ENCODE measurements at places on chromosomes 11 and 22.

GRCh38 chr11:10441652-10442503 lies 13.2 kb upstream of the AMPD3 start:
- no peak for DNase-seq
- no peak overlapping the region for H3K4me3 ChIP-seq
- H3K4me1 ChIP-seq = no peaks in the 10 kb centered on the region
- H3K27ac ChIP-seq = no peak overlapping the region
- no peaks in the 10 kb centered on the region for H3K27me3 ChIP-seq

DNA sequence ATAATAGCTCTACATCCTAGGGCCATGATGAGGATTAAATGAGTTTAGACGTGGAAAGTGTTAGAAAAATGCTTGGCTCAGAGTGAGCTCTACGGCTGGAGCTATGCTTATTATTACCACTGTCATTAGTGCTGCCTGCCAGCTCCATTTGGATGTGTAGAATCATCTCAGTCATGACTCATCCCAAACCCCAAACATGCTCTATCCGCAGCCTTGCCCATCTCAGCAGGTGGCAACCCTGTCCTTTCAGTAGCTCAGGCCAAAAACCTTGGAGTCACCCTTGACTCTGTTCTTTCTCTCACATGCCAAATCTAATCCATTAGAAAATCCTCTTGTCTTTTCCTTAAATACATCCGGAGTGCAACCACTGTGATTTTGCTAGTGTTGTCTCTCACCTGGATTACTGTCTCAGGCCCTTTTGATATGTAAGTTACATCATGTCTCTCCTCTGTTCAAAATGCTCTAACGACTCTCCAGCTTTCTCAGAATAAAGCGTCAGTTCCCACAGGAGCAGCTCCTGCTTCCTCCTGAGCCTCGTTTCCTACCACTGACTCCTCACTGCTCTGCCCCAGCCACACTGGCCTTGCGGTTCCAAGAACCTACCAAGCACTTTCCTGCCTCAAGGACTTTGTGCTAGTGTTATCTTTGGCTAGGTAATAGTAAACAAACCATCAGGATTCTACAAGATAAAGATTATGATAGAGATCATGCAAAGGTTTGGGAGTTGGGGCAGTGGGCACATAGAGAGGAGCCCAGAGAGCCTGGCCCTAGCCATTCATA lies 10.5 kb upstream of the CHRM1 start:
- H3K4me1 ChIP-seq = no peaks in the 10 kb centered on the region
- H3K27me3 ChIP-seq = peaks cover 10% of the 10 kb centered on the region
- no peak overlapping the region for H3K27ac ChIP-seq
- H3K4me3 ChIP-seq = no peak overlapping the region
- DNase-seq = no peak

DNA sequence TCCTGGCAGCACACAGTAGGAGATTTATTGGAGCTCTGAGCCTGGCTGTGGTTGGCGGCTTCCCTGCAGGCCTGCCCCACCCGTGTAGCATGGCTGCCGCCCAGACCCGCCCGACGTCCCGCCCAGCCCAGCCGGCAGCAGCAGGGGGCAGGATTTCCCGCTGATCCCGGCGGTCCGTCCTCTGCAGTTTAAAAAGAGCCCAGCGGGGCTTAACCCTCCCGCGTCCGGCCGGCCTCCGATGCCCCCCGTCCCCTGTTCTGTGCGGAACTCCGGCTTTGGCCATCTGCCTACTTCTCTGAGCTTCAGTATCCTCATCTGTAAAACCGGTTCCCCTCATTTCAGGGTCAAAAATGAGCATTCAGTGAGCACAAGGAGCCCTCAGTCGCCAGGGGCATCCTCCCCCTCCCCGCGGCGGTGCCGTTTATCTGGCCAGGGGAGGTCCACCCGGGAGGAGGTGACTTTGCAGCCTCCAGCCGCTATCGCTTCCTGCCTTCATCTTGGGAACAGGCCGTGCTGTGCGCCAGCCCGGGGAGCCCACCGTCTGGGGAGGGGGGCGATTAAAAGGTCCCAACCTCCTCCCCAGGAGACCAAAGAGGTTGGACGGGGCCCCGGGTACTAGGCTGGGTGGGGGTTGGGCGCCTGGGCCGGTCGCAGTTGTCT lies at the start of gene GAS2L1:
Gene GAS2L1 (plus strand): TSS at position 476 of the 660 bp plus-strand sequence. CDS start 1,456 bp downstream, outside the sequence.
- H3K36me3 ChIP-seq = no peaks in the 10 kb centered on the region
- DNase-seq = no peak
- H3K4me1 ChIP-seq = peaks cover 22% of the 10 kb centered on the region
- peak within 1 kb of the TSS; percentile 60 for H3K4me3 ChIP-seq
- peak within 1 kb of the TSS; percentile 76 for H3K27ac ChIP-seq

DNA sequence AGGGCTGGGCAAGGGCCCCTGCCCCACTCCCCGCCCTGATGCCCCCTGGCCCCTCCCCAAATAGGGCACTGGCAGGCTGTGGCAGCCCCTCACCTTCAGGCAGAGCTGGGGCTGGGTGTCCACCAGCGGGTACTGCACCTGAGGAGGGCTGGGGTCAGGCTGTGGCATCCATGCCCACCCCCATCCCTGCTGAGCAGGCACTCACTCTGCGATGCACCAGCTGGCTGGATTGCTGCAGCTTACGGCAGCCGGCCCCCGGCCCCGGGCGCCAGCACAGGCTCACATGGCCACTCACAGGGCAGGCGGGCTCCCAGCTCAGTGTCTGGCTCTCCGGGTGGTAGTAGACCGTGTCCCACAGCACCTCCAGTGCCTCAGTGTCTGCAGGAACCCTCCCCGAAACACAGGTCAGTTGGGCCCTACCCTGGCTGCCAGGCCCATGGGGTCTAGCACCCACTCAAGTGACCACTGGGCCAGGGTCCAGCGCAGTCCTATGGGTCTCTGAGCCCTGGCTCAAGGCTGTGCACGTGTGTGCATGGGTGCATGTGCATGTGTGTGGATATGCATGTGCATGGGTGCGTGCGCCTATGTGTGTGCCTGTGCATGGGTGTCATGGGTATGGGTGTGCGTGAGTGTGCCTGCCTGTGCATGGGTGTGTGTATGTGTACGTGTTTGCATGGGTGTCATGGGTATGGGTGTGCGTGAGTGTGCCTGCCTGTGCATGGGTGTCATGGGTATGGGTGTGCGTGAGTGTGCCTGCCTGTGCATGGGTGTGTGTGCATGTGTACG lies 14.4 kb downstream of the IL17REL start:
- no peaks in the 10 kb centered on the region for H3K27me3 ChIP-seq
- H3K4me3 ChIP-seq = no peak overlapping the region
- no peaks in the 10 kb centered on the region for H3K36me3 ChIP-seq
- no peaks in the 10 kb centered on the region for H3K4me1 ChIP-seq
- DNase-seq = no peak
- no peak overlapping the region for H3K27ac ChIP-seq

- H3K4me3 ChIP-seq = no peak overlapping the region
- H3K27me3 ChIP-seq = peaks cover 30% of the 10 kb centered on the region
These were observed 20.7 kb downstream of the CDKN1C start for GRCh38 chr11:2864901-2865300.

DNA sequence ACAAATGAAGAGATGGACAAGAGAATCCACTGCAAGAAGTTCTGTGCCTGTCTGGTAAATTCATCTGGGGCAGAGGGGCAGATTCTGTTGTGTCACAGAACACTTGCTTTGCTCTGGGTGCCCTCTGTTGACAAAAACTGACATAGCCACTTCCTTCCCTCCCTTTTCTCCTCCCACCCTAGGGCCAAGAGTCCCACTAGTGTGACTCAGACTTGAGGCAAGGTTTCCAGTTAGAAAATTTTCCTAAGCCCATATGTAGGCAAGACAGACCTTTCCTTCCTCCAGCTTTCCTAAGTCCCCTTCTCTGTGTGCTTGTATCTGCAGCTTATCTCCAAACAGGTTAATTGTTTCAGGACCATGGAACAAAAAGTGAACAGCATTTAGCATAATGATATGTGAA lies 106.8 kb downstream of the RBFOX2 start:
- no peaks in the 10 kb centered on the region for H3K36me3 ChIP-seq
- H3K27me3 ChIP-seq = no peaks in the 10 kb centered on the region
- peak overlapping the region; percentile 52 for H3K27ac ChIP-seq
- peaks cover 23% of the 10 kb centered on the region for H3K4me1 ChIP-seq
- no peak for DNase-seq

- no peak for DNase-seq
- no peak overlapping the region for H3K27ac ChIP-seq
- H3K4me1 ChIP-seq = peaks cover 15% of the 10 kb centered on the region
- no peak overlapping the region for H3K4me3 ChIP-seq
- H3K27me3 ChIP-seq = no peaks in the 10 kb centered on the region
- peaks cover 56% of the 10 kb centered on the region for H3K36me3 ChIP-seq
These were observed 40.1 kb downstream of the OSBP start for GRCh38 chr11:59575505-59575904.

GRCh38 chr22:32617903-32618302 lies 143.3 kb downstream of the FBXO7 start:
- no peak overlapping the region for H3K27ac ChIP-seq
- no peak for DNase-seq
- H3K4me1 ChIP-seq = no peaks in the 10 kb centered on the region
- no peak overlapping the region for H3K4me3 ChIP-seq
- H3K36me3 ChIP-seq = no peaks in the 10 kb centered on the region
- H3K27me3 ChIP-seq = no peaks in the 10 kb centered on the region

GRCh38 chr22:45228401-45228754 lies 12.3 kb downstream of the KIAA0930 start:
- no peaks in the 10 kb centered on the region for H3K27me3 ChIP-seq
- H3K27ac ChIP-seq = no peak overlapping the region
- no peak for DNase-seq
- H3K4me1 ChIP-seq = peaks cover 18% of the 10 kb centered on the region

- H3K36me3 ChIP-seq = no peaks in the 10 kb centered on the region
- no peaks in the 10 kb centered on the region for H3K27me3 ChIP-seq
- H3K4me3 ChIP-seq = no peak overlapping the region
- no peak for DNase-seq
These were observed 534.3 kb downstream of the KCNA4 start for GRCh38 chr11:29482510-29482909.

DNA sequence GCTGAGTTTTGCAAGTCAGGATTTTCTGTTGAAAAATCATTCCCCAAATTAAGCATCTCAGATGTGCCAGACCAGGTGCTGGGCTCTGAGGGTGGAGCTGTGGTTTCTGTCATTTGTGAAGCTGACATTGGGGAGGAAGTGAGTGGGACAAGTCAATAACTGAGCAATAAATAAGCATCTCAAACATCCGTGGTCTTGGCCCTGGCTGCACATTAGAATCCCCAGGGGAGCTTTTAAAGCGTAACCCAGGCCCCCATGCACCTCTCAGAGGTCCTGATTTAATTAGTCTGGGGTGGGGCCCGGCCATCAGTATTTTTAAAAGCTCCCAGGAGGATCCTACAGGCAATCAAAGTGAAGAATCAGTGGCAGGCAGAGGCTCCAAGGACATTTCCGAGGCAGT lies 420.0 kb downstream of the MN1 start:
- H3K36me3 ChIP-seq = no peaks in the 10 kb centered on the region
- DNase-seq = no peak
- no peaks in the 10 kb centered on the region for H3K27me3 ChIP-seq
- H3K27ac ChIP-seq = no peak overlapping the region

- no peaks in the 10 kb centered on the region for H3K36me3 ChIP-seq
- no peak for DNase-seq
- H3K4me3 ChIP-seq = peak overlapping the region; percentile 11
- no peak overlapping the region for H3K27ac ChIP-seq
- peaks cover 40% of the 10 kb centered on the region for H3K27me3 ChIP-seq
These were observed 365 bp downstream of the MGAT3 start for GRCh38 chr22:39457198-39457555.

DNA sequence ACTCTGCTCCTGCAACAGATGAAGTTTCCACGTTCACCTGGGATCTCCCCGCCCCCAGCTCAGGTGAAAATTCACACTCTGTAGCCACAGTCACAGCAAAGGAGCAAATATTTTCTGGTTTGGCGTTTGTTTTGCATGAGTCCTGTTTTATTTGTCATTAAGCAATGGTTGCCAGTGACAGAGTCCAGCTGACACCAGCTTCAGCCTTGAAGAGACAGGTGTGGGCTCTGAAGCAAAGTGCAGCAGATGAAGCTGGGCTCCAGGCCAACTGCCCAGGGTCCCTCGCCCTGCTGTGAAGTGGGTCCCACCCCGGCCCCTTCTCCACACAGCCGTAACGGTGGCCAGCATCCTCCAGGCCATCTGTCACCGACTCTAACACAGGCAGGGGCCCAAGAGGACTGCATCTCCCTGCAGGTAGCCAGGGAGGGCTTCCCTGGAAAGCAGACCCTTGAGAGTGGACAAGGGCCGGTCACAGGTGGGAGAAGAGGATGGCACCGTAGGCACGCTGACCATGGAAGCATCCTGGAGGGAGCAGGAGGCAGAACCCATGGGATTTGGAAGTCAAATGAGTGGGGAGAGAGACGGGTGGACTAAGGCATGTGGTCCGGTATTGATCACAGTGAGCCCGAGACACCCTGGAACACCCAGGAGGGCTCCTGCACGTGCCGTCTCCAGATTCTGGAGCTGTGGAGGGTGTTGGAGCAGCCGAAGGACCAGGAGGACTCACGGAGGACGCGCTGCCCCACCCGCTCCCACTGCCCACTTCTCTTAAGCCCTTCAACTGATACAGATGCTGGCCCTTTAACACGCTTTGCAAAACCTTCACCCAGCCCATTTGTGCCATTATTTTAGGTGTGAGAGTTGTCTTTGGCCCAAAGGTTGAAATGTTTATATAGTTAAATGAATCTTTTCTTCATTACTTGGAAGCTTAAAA lies 294.5 kb downstream of the BRD1 start:
- H3K4me3 ChIP-seq = no peak overlapping the region
- no peak for DNase-seq

DNA sequence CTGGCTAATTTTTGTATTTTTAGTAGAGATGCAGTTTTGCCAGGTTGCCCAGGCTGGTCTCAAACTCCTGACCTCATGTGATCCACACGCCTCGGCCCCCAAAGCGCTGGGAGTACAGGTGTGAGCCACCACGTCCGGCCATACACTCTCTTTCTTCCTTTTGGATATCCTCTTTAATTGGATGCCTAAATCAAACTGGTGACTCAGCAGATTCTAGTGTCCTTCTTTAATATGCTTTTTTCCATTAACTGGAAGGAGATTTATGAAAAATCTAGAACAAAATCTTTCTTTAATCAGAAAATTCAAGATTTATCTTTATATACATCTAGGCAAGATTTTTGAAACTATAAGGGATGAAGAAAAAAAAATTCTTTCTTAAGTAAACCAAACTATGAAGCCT lies 969.3 kb upstream of the CCDC90B start:
- H3K36me3 ChIP-seq = no peaks in the 10 kb centered on the region
- H3K27ac ChIP-seq = no peak overlapping the region
- H3K4me1 ChIP-seq = no peaks in the 10 kb centered on the region
- no peak overlapping the region for H3K4me3 ChIP-seq
- H3K27me3 ChIP-seq = no peaks in the 10 kb centered on the region

- no peak overlapping the region for H3K4me3 ChIP-seq
- H3K27me3 ChIP-seq = no peaks in the 10 kb centered on the region
- H3K36me3 ChIP-seq = no peaks in the 10 kb centered on the region
- DNase-seq = no peak
- no peaks in the 10 kb centered on the region for H3K4me1 ChIP-seq
These were observed 18.4 kb downstream of the MYO7A start for GRCh38 chr11:77146261-77147035.
